ENCODE measurements at places on chromosomes 12 and 14.

GRCh38 chr14:64634558-64634957 is 69.7 kb upstream of the PLEKHG3 start:
- no peak for DNase-seq

GRCh38 chr12:1907652-1908611 is 10.5 kb downstream of the CACNA2D4 start:
- DNase-seq: no peak

DNA sequence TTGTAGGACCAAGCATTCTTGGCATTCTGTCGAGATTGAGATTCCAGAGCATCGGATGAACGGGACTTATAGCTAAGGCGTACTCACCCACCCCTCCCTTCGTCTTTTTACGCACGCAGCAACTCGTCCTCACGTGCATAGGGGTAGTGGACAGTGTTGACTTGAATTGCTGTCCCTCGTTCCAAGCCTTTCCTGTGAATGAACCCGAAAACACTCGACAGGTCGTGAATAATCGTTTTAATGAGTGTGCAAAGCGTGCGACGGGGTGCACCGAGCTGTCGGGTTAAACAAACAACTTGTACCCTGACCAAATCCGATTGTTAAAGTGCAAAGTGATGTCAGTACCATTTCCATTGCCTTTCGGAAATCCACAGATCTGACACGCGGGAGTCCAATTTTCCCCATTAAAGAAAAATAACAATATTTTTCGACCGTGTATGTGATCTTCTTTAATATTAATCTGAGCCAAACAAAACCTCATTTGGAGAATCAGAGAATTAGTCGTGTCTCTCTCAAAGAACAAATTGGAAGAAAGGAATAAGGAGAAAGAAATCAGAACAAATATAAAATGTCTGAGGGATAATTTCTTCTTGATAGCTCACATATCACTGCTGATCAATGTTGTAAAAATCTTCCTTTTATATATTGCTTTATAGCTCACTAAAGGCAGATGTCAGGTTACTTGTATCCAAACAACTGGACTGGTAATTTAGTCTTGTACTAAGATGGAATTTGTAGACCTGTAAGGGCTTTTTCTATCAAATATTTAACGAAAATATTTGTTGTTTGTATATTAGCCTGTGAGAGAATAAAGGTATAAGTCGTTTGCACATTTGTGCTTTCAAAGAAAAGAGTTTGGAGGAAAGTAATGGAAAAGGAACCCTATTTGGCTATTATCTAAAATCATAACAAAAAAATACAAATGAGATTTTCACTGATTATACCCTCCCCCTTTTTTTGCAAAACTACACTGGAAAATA is 11.8 kb downstream of the FOXG1 start:
- no peak for DNase-seq

- DNase-seq: no peak
These were observed 75.1 kb upstream of the ST8SIA1 start for GRCh38 chr12:22409377-22410164.

DNA sequence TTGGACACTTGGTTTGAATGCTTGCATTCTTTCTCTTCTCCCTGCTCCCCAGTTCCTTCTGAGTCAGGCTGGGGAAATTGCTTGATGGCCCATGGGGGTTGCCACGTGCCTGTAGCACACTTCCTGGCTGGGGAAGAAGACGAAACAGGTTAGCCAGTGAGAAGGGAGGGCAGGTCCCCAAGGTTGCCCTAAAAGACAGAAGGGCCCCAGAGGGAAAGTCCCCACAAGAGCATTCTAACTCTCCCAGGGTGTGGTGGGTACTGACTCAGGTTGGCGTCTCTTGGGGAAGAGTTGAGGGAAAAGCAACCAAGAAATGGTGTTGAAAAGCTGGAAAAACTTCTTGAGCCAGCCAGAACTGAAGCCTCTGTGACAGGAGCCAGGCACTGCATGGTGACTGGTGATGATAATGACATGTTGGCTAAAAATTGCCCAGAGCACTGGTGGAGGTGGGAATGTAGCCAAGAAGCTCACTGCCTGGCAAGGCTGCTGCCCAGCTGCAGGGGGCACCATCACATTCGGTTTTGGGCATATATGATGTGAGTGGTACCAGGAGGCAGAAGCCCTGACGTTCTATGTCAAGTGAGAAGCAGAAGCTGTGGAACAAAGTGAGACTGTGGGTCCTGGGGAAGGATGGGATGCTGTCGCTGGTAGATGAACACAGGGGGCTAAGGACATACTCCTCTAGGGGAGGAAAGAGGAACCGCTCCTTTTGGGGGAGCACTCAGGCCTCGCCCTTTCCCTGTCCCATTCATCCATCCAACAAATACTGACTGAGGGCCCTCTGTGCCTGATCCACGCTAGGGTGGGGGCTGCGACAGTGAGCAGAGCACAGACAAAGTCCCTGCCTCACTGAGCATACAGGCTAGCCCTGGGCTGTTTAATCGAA is 8.1 kb upstream of the RABGGTA start:
- DNase-seq: no peak
